ENCODE measurements at places on chromosomes 12 and 14.

- DNase-seq = no peak
Observed at GRCh38 chr14:97315790-97316189, 518.6 kb downstream of the VRK1 start.

GRCh38 chr12:14896521-14897169 lies 11.0 kb upstream of the MGP start:
- DNase-seq = no peak

GRCh38 chr12:8697476-8698131 lies at the start of gene RIMKLB:
Gene RIMKLB, plus strand, starts transcription at chr12:8697991. Its CDS starts 15,876 bp downstream, at chr12:8713867.
- DNase-seq = peak; percentile 86

DNA sequence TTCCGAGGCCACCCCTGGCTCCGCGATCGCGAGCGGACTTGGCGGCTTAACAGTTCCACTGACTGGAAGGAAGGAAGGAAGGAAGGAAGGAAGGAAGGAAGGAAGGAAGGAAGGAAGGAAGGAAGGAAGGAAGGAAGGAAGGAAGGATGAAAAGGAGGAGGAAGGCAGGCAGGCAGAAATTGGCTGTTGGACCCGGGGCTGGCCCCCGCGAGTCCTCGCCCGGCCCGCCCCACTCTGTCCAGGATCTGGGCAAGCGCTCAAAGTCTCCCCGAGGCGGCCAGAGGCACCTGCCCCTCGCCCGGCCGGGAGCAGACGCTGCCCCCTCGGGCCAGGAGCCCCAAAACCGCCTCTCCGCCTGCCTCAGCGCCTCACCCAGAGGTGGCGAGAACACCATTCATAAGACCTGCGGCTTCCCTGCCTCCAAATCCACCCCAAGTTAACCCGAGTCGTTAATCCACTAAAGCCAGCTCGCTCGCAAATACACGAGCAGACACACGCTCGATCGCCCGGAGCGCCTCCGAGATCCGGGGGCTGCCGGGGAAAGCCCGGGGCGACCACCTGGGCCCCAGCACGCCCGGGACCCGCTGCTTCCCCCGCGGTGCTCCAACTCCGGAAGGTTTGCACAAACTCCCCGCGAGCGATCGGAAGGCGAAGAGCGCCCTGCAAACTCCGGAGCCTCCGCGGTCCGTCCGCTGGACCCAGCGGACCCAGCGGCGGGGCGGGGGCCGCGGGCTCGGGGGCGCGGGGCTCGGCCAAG lies 844 bp downstream of the DPF3 start:
- DNase-seq = peak; percentile 41

GRCh38 chr12:47216150-47216677 lies 136.5 kb upstream of the AMIGO2 start:
- DNase-seq = peak; percentile 76

DNA sequence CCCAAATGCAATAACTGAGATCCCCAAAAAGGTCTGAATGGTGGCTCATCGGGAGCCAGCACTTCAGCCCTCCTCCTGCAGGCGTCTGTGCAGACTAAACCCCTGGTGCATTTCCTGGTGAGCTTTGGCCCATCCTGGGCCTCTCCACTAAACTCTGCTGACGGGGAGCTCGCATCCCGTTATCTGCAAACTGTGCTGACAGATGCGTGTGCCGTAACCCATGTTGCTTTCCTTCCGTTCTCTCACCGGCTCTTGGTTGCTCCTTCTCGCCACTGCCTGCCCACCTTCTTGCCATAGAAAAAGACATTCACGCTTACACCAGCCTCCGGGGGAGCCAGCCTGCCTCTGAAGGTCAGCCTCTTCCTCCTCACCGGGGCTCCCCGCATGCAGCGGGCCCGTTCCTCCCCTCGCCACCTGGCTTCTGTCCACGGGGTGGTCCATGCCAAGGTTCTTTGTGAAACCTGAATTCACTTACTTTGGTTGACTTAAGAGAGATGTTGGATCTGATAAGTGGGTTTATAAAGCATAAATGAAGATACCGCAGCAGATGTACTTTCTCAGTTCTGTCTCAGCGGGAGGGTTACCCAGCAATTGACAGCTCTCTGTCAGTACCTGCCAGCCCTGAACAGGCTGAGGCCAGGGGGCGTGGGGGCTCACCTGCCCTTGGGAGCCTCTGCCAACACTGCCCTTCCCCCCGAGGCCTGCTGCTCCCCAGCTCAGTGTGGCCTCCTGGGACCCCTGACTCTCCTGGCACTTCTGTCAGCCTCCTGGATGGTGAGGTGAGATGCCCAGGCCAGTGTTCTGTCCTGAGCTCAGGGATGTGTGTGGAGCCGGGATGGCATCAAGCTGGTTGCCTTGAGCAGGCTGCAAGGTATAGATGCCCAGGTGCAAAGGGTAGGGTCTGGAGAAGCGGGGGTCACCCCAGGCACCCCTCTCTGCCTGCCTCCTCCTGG lies 14.2 kb downstream of the ZFYVE21 start:
- no peak for DNase-seq

GRCh38 chr14:71478542-71478941 lies 453.7 kb upstream of the RGS6 start:
- no peak for DNase-seq

- no peak for DNase-seq
Observed at GRCh38 chr12:51004504-51004903, 21.7 kb downstream of the SLC11A2 start.

GRCh38 chr14:31059152-31059924 lies 33.2 kb upstream of the STRN3 start:
- no peak for DNase-seq

GRCh38 chr12:30853561-30854133 lies 72.9 kb upstream of the TSPAN11 start:
- DNase-seq = no peak

DNA sequence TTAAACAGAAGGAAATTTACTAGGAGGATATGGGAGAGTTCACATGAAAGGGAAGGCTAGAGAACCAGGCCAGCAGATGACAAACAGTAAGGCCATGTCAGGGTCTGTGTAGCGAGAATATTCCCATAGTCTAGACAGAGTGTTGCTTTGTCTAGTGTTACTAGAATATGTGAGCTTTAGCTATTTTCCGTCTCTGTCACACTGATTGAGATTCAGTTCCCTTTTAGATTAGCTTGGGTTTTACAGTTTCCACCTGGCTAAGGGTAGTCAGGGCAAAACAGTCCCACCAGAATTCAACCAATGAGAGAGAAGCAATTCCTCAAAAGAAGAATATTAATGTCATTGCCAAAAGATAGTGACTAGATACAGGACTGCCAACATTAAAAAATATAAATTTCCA lies 82.8 kb upstream of the MDM1 start:
- no peak for DNase-seq

- peak; percentile 30 for DNase-seq
Observed at GRCh38 chr14:91063119-91063518, 2.7 kb upstream of the RPS6KA5 start.

DNA sequence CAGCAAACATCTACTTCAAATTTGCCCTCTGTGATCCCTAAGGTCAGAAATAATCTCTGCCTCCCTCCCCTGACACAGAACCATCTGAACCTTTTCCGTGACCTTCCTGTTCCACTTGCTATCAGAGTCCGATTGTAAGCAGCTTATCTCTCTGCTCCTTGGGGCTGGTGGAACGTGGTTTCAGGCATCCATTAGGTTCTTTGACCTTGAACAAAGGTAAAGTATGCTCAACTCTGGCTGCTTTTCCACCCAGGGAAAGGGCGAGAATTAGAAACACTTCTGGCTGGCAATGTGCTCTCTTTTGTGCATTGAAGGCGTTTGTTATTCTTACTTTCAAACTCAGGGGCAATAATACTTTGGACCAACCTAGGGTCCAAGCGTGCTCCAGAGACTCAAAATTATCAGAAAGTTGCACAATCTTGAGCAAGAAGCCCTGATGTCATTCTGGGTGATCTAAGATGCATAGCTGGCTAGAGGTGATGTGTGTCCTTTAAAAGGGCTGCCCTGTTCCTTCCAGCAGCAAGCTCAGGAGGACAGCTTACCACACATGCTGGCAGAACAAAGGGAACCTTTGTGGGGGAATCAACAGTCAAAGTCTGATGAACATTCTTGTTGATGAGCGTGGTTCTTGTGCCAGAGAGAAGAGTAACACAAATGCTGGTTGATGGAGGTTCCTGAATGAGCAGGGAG lies 29.8 kb downstream of the ADGRD1 start:
- DNase-seq = no peak

DNA sequence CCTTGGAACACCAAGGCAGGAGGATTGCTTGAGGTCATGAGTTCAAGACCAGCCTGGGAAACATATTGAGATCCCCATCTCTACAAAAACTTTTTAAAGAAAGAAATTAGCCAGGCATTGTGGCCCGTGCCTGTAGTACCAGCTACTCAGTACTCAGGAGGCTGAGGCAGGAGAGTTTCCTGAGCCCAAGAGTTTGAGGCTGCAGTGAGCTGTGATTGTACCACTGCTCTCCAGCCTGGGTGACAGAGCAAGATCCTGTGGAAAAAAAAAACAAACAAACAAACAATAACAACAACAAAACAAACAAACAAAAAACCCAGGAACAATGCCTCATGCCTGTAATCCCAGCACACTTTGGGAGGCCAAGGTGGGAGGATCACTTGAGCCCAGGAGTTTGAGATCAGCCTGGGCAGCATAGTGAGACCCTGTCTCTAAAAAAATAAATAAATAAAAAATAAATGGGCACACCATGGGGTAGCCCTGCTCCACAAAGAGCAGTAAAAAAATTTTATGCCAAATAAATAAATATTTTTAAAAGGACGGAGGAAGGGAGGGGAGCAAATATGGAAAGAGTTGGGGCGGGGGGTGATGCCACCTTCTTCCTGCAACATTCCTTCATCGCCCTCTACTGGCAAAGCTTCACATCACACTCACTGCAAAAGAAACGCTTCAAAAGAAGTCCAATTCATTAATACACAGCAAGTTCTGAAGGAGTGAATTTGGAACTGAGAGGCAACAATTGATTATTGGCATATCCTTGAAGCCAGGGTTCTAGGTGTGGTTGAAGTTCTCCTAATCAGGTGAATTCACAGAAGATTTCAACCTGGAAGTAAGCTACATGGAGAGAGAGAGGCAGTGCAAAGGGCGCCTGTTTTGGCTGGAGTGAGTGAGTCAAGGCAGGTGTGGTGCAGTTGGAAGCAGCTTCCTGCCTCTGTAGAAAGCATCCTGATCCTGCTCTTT lies 8.8 kb upstream of the GNPTAB start:
- DNase-seq = peak; percentile 81

GRCh38 chr14:22993517-22993916 lies 11.2 kb upstream of the AJUBA start:
- no peak for DNase-seq

DNA sequence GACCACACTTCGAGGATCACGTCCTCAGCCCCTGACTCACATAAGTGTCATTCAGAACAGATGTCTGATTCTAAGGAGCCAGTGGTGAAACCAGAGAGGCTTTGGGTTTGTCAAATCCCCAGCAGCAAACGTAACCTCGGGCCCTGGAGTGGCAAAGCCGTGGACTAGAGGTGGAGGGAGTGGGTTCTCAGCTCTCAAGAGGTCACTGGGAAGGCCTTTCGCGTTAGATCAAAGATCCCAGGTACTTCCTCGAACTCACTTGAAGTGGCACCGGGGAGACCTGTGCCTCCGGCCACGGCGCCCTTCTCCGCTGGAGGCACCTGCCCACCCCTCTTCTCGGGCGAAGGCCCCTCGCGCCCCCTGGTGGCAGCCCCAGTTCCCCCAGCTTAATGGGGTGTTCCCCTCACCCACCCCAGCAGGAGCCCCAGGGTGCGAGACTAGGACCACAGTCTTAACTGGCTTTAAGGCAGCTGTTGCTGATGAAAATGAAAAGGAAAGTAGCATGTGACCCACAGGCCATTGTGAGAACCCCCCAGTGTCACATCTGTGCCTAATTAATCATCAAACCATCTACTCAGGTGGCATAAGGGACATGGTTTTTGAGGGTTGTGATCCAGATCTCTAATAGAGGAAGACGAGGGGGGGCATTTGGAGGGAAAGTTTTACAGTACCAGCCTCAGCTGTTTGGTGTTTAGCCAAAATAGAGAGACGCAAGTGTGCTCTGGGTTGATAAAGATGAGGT lies 672 bp upstream of the ESR2 start:
- DNase-seq = peak; percentile 85

DNA sequence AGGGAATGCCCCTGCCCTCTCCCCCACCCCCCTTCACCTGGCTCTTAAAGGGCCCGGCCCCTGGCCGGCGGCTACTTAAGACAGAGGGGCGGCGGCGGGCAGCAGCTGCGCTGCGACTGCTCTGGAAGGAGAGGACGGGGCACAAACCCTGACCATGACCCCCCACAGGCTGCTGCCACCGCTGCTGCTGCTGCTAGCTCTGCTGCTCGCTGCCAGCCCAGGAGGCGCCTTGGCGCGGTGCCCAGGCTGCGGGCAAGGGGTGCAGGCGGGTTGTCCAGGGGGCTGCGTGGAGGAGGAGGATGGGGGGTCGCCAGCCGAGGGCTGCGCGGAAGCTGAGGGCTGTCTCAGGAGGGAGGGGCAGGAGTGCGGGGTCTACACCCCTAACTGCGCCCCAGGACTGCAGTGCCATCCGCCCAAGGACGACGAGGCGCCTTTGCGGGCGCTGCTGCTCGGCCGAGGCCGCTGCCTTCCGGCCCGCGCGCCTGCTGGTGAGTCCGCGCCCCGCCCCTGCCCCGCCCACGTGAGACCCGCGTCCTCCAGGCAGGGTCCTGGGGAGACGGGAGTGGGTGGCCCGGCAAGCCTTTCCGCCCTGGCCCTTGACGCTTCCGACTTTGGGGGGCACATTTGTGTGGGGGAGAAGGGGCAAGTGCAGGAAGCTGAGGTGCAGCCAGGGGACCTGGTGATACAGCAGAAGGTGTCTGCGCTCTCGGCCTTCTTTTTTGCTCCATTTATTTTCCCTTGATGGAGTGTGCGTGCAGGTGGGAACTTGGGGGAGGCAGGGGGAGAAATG lies at the start of gene IGFBP6:
Gene IGFBP6 (plus strand): TSS at position 104 of the 790 bp plus-strand sequence. CDS start 51 bp downstream, at position 155.
- peak; percentile 72 for DNase-seq

DNA sequence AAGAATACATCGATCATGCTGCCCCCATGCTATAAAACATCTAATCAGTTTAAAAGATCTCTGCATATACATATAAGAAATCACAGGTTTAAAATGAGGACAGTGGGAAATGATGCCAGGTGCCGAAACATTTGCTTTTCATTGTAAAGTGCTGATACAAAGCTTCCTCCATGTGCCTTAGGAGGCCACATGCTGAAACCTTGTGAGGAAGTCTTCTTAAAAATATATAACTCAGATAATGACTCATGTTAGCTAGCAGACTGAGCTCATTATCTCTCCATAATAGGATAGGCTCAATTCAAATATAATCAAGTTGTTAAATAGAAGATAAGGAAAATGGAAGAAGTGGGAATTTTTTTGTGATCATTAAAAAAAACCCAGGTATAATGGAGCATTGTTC lies 65.9 kb downstream of the RFX4 start:
- no peak for DNase-seq

- no peak for DNase-seq
Observed at GRCh38 chr14:51507906-51508511, 143.7 kb upstream of the FRMD6 start.

- DNase-seq = no peak
Observed at GRCh38 chr14:88323086-88323522, at the start of gene KCNK10. Gene KCNK10, minus strand, starts transcription at chr14:88323269. Its CDS starts 471 bp downstream, at chr14:88322798.

DNA sequence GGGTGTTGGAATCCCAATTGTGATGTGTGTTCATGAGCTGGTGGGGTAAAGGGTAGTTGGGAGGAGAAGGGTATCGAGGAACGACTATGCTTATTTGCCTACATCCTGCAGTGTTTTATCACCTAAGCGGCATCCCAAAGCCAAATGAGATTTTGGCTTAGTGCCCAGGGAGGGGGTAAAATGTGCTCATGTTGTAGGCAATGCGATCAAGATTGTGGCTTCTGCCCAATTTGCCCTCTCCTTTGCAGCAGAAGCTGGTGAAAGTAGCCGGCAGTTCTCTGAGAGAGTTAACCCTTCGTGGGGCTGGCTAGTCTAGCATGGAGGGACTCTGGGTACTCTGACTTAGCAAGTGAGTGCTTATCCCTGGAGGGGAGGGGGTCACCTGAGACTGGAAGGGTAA lies 753 bp downstream of the RPH3A start:
- no peak for DNase-seq

GRCh38 chr12:46452061-46452615 lies 79.6 kb upstream of the SLC38A2 start:
- no peak for DNase-seq

All from CD4-positive, alpha-beta T cell treated with Interleukin-6 for 4 hours (primary cell).